ENCODE measurements at places on chromosomes 3 and 15.

DNA sequence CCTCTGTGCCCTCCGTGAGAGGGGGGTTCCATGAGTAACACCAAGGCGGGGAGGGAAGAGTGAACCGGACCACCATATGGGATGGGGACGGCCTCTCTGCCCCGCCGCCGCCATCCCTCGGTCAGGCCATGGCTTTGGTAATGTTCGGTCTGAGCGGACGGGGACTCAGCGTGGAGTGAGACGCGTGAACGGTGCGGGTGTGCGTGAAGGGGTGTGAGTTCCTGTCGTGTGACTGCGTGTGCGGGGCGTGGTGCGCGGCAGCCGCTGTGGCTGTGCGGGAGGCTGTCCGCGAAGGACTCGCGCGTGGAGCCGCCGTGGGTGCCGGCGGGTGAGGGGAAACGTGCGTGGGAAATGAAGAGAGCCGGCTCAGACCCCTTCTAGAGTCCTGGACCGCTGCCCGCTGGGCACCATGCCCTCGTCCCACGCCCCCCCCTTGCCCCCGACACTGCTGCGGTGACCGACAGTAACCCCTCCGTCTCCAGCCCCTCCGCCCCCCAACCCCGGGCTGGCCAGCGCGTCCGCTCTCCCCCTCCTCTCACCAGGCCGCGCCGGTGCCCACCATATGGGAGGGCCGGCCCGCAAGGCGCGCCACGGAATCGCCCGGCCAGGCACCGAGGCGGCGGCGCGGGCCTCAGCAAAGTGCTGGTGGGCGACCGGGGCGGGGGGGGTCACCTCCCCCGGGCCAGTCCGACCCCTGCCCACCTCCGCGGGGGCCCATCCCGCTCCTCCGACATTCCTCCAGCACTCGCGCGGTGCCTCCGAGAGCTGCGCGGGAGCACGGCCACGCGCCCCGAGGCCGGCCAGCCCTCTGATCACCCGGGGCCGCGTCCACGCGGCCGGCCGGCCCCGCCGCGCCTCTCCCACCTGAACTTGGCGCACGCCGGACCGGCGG is 589 bp downstream of the KLF15 start:
- DNase-seq: no peak

DNA sequence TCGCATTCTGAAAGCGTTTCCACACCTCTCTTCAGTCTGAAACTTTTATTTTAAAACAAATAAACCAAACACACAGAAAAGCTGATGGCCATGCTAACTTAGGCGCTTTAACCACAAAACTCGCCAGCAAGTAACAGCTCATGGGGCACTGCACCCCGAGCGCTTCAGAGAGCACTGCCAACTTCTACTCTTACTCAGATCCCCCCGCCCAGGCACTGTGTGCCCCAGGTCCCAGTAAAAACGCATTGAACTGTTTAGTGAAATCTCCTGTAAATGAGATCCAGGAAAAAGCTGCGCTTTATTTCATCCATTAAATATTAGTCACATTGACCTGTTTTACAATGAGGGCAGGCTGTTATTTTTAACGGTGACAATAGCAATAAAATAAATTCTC is 99.7 kb downstream of the LRIG1 start:
- no peak for DNase-seq

- DNase-seq: no peak
These were observed 116.9 kb downstream of the GADL1 start for GRCh38 chr3:30777426-30778113.

- no peak for DNase-seq
These were observed 27.7 kb downstream of the TRAK1 start for GRCh38 chr3:42118762-42119361.

GRCh38 chr15:88419830-88420229 is 47.4 kb downstream of the MRPL46 start:
- DNase-seq: no peak

DNA sequence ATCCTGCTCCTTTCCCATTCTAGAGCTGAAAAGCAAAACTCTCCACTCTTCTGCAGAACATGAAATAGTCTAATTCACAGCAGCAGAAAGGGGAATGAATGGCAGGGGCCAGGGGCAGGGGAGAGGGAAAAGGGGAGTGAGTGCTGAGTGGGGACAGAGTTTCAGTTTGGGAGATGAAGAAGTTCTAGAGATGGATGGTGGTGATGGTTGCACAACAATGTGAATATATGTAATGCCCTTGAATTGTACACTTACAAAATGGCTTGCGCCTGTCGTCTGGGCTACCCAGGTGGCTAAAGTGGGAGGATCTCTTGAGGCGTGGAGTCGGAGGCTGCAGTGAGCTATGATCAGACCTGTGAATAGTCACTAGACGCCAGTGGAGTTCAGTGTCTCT is 78.5 kb upstream of the MEF2A start:
- no peak for DNase-seq

DNA sequence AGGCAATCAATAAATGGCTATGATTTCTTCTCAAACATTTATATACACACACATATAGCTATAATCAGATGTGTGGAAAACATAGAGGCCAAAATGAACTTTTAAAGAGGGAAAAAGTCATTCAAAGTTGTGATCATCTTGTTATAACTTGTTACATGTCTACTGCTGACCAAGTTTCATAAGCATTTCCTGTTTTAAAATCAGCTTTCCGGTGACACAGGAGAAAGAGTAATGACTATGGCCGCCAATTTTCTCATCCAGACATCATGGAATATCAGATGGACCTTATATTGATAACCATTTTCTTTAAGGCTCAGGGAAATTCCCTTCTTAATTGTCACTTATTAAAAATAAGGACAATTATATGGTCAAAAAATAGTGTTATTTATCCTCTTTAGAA is 71.7 kb upstream of the AGTR1 start:
- DNase-seq: no peak
